ENCODE measurements at places on chromosomes 13 and 19.

DNA sequence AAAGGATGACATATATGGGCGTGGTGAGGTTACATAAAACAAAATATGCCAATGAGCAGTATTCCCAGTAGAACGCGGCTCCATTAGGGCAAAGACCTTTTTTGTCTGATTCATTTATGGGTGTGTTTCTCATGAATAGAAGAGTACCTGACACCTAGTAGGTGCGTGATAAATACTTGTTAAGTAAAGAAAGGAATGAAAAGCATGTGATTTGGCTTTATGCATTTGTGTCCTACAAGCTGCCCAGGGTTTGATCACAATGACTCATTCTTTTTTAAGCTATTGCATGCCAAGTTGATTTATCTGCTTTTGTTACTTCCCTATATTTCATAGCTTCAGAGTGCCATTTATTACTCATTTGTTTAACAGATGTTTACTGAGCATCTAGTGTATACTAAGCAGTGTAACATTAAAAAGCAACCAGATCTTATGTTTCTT is 19.1 kb upstream of the KCTD4 start:
- no peak for DNase-seq

DNA sequence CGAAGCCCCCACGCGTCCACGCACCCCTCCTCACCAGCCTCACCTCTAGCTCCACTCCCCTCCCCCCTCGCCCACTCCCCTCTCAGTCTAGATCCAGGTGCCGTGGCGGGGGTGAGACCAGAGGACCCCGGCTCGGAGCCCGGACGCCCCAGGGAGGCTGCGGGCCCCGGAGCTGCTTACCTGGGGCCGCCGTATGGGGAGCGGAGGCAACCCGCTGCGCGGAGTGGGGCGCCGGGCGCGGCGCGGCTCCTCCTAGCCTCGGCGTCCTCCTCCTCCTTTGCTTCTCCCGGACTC is 353 bp downstream of the ENOX1 start:
- no peak for DNase-seq

GRCh38 chr19:21655540-21656126 is 111.7 kb downstream of the ZNF100 start:
- DNase-seq: no peak

GRCh38 chr19:48598996-48599700 is 7.4 kb upstream of the SPACA4 start:
- no peak for DNase-seq

GRCh38 chr19:16397791-16398529 is 73.3 kb downstream of the KLF2 start:
- no peak for DNase-seq

GRCh38 chr13:89846926-89847585 is 1500.4 kb upstream of the MIR17HG start:
- no peak for DNase-seq

DNA sequence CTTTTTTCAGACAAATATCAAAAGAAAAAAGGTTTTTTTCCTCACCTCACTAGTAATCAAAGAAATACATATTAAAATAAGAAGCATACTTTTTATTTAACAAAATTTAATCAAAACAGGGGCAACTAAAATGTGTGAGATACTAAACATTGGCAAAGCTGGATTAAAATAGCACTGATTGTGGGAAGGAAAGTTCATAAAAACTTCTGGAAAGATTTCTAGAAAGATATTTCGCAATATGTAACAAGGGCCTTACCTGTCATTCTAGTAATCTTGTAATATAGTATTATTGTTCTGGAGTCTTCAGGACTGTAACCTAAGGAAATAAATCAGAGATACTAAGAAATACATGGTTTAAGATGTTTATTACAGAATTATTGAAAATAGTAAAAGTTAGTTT is 482.5 kb downstream of the SUCLA2 start:
- no peak for DNase-seq

DNA sequence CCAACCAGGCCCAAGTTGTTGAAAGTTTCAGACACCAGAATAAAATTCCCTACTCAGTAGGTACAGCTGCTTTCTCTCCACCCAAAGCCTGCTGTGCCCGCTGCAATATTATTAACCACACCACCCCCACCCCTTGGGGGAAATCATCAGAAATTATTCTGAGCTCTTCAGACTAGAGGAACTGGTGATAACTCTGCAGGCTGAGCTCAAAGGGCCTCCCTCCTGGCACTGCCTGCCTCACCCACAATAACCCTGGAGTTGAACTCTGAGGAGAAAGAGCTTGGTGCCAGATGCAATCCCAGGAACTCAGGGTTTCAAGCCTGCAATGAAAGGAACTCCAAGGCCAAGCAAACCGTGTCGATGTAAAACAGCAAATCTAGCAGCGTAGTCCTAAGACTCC is 381.7 kb upstream of the ZNF507 start:
- DNase-seq: no peak

DNA sequence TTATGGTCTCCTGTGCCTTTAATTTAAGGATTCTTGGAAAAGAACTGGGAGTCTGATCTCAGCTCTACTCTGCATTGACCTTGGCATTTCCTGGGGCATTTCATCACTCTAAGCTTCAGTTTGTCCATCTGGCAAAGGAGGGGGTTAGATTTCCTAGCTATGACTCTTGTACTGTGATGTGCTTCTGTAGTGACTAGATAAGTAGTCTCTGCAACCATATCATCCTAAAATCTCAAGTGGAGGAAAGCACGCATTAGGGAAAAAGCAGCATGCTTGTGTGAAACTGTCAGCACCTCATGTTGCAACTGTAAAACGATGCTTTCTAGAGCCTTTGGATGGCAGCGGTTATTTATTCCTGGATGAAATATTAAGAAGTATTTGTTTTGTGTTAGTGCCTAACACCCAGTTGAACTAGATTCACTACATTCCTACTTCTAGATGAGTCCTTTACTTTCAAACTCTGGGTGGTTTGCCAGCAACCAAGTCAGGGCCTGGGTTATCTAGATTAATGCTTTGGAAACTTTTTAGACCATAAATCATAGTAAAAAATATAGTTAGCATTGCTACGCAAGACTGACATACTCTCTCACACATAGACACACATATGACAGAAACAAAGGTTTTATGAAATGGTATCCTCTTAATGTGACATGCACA is 6.8 kb downstream of the WDFY2 start:
- peak; percentile 49 for DNase-seq

- peak; percentile 92 for DNase-seq
These were observed at the start of gene NOP53 for GRCh38 chr19:47745010-47745901. Gene NOP53 (plus strand): TSS chr19:47745546. CDS start chr19:47745560, 14 bp downstream.

GRCh38 chr13:26752671-26753070 is 7.9 kb downstream of the GPR12 start:
- DNase-seq: no peak

DNA sequence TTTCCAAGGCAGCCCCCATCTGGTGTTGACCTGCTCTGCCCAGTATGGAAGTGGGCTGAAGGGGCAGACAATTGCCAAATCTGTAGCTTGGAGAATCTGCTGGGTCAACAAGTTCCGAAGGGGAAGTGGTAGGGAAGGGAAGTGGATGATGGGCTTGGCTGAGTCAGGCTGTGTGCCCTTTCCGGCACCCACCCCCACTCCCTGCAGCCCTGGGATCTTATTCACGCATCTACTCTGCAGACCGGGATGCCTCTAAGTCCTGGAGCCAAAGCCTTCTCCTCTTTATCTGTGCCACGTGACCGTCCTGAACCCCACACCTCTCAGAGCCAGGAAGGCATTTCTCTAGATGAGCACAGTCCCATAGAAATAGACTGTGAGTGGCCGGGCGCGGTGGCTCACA is 7.5 kb upstream of the C5AR2 start:
- DNase-seq: no peak

DNA sequence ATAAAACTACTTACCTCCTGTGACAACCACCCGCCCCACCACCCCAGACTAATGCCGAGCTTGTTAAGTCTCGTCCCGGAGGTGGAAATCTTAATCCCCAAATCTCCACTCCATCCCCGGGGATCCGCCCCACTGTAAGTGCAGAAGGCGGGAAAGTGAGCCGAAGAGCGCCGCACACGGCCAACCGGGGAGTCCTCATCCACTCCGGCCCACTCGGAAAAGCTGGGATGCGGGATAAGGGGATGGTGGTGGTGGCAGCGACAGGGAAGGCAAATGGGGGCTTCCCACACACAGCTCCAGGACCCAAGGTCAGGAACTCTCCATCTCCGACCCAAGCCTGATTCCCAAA is 621 bp downstream of the FBL start:
- DNase-seq: no peak

GRCh38 chr13:66098931-66099628 is 1131.1 kb downstream of the PCDH9 start:
- no peak for DNase-seq

GRCh38 chr13:114105521-114106225 is 26.8 kb downstream of the RASA3 start:
- DNase-seq: no peak

- DNase-seq: no peak
These were observed 84.6 kb downstream of the FRY start for GRCh38 chr13:32116210-32116609.

GRCh38 chr19:43690890-43691289 is 20.9 kb upstream of the PLAUR start:
- no peak for DNase-seq

- no peak for DNase-seq
These were observed 120.5 kb upstream of the SPACA7 start for GRCh38 chr13:112255550-112256120.

DNA sequence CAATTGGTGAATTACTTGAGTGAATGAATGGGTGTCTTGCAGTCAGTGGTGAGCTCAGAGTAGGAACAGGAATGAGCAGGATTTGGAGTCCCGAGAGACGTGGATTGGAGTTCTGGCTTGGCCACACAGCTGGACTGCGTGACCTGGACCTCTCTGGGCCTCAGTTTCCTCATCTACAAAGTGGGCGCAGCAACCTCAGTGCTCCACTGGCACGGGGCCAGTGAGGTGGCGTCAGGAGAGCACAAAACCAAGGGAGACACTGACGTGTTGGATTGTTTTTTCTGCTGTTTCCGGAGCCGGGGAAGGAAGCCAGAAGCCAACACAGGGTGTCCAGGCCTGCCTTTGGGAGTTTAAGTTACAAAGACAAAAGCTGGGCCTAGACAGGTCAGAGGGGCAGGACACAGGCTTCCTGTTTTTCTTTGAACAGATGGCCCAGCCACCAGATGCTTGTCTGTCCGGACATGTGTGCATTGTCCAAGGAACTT is 6.5 kb upstream of the DOCK6 start:
- DNase-seq: peak; percentile 76

DNA sequence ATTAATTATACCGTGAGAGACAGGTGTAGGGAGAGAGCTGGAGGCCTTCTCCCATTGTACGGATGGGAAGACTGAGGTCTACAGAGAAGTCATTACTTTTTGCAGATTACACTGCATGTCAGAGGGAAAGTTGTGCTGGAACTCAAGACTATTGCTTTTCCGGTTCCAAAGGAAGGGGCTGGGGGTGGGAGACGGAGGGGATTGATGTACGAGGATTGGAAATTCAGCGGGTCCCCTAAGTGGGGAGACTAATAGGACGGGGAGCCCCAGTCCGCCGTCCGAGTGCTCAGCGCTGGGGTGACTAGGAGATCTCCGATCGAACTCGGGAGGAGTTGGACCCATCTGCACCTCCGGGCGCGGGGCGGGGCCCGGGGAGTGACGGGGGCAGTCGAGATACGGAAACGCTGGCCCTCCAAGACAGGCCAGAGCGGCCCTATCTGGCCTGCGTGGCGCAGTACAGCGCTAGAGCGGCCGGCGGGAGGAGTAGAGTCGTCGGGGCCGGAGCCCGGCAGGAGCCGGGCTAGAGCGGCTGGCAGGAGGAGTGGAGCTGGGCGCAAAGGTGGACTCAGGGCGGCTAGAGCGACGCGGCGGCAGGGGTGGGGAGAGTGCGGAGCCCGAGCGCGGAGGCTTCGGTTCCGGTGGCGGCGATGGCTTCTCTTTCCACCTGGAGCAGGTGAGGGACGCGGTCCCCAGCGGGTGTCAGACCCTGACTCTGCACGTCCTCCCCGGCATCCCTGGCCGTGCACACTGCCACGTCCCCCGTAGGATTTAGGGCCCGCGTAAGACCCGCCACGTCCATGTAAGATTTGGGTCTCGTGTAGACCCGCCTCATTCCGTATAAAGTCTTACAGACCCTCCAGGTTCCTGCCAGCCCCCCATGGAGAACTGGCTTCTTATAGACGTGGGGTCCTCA is 1.1 kb downstream of the ARHGEF1 start:
- DNase-seq: peak; percentile 83

GRCh38 chr13:79226250-79226649 is 179.8 kb downstream of the RBM26 start:
- no peak for DNase-seq

DNA sequence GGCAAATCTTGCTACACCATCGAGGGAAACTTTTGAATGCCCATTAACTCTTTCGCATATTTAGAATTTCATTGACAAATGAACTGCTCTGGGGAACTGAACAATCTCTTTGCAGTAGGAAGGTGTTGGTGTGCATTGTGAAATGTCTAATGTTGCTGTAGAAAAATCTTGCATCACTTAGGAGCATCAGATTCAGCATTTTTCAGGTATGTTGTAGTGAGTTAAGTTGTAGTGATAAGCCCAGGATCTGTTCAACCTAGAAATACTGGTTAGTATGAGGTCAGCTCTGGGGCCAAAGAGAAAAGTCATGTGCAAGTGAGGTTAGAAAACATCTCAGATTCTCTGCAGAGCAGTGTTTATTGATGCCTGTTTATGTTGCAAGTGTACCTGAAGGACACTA is 4.1 kb downstream of the FRY start:
- no peak for DNase-seq

- no peak for DNase-seq
These were observed 18.5 kb upstream of the STARD13 start for GRCh38 chr13:33303855-33304597.

DNA sequence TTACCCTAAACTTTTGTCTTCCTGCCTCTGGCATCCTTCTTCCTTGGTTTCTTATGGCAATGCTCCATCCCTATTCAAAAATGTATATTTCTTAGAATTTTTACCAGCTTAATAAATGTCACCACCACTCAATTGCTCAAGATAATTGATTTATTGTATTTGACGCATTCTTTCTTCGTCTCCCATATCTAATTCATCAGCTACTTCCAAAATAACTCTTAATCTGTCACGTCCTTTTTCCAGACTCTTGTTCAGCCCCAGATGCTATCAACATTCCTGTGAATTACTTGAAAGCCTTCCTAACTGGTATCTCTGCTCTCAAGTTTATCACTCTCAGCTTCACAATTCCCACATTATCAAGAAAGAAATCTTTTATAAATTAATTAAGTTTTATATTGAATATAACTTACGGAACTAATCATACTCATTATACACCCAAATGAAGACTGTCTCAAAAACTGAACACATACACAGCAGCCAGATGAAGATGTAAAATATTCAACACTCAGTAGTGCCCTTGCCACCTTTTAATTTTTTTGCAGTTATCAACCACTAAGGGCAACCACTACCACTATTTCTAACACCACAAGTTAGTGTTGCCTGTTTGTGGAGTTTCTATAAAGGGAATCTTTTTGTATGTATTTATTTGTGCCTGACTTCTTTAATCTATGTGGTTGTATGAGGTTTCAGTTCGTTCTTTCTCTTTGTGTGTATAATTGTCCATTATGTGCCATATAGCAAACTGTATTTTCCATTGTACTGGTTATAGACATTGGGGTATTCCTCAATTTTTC is 2295.4 kb downstream of the PCDH9 start:
- DNase-seq: no peak

DNA sequence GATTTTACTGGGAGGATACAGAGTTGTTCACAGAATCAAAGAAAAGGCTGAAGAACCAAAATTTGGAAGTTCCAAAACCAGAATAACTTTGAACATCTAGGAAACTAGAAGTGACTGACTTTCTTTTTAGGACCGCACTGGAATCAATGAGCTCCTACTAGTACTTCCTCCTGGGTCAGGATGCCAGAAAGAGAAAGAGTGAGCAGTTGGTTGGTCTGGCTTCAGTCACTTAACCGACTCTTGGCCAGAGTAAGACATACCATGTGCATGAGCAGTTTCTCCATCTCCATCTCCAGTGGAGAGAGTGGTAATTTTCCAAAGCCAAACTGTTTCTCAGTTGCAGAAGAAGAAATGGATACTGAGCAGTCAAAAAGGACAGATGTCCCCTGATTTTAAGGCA is 27.1 kb upstream of the MTUS2 start:
- no peak for DNase-seq
